ENCODE measurements at places on chromosomes 3 and 15.

- DNase-seq: no peak
These were observed 124.6 kb upstream of the SGO1 start for GRCh38 chr3:20310629-20311028.

GRCh38 chr3:48151058-48151806 lies 37.0 kb downstream of the CDC25A start:
- no peak for DNase-seq

DNA sequence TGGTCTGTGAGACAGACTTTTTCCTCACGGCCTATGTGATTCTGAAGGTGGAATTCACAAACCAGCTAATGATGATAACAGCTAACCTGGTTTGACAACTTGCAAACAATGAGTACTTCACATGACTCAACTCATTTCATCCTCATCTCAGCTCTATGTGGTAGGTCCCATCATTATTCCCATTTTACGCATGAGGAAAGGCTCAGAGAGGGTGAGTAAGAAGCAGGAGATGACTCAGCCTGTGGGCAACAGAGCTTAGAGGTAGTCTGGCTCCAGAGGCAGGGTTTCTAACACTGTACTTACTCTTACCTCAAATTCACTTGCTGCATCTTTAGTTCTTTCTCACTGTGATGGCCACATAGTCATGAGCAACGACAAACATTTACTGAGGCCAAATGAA lies 25.8 kb upstream of the PSMD6 start:
- DNase-seq: no peak

DNA sequence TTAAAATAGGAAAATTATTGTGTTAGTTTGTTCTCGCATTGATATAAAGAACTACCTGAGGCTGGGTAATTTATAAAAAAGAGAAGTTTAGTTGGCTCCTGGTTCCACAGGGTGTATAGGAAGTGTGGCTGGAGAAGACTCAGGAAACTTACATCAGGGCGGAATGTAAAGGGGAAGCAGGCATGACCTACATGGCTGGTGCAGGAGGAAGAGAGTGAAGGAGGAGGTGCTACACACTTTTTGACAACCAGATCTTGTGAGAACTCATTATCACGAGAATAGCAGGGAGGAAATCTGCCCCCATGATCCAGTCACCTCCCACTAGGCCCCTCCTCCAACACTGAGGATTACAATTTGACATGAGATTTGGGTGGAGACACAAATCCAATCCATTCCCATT lies 490.7 kb downstream of the RBMS3 start:
- no peak for DNase-seq

- no peak for DNase-seq
These were observed 7.3 kb downstream of the GRIP2 start for GRCh38 chr3:14532691-14533456.

DNA sequence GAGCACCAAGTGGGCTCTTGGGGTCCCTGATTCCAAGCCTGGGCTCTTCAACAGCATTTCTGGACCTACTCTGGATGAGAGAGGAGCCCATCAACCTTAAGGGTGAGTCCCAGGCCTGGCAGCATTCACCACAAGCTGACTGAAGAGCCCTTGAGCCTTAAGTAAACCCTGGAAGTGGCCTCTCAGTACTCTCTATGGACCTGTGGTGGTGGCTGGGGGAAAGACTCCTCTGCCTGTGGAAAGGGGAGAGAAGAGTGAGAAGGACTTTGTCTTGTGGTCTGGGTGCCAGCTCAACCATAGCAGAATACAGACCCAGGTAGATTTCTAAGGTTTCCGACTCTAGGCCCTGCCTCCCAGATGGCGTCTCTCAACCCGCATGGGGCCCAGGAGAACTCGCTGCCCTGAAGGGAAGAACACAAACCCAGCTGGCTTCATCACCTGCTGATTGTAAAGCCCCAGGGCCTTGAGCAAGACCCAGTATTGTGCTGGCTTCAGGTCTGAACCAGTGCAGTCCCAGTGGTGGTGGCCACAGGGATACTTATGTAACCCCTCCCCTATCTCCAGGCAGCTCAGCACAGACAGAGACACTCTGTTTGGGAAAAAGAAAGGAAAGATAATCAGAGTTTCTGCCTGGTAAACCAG lies 71.4 kb downstream of the TFDP2 start:
- DNase-seq: no peak

- DNase-seq: no peak
These were observed 39.9 kb upstream of the MB21D2 start for GRCh38 chr3:192957441-192958021.

- no peak for DNase-seq
These were observed 143.6 kb upstream of the SLITRK3 start for GRCh38 chr3:165339753-165340152.

GRCh38 chr15:92415639-92416297 lies 22.1 kb downstream of the ST8SIA2 start:
- no peak for DNase-seq

DNA sequence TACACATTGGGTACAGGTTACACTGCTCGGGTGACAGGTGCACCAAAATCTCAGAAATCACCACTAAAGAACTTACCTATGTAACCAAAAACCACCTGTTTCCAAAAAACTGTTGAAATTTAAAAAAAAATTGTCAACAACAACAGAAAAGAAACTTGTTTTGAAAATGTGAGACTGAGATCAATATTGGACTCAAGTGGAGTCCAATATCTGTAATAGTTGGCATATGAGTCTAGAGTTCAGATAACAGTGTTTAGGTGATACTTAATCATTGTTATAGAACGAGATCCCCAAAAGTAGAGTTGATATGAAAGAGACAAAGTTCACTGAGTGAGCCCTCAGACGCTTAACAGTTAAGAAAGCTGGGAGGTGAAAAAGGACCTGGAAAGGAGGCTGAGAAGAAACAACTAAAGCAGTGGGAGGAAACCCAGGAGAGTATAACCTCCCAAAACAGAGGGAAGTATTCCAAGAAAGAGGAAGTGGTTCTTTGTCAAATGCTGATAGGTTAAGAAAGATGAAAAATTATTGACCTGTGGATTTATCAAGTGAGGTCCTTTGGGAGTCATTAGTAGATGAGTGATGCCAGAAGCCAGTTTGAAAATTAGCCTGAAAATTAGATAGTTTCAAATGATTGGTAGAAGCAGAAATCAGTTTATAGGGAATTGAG lies 388.6 kb upstream of the DPH6 start:
- no peak for DNase-seq

GRCh38 chr3:111739311-111739911 lies 119.7 kb upstream of the PHLDB2 start:
- no peak for DNase-seq

DNA sequence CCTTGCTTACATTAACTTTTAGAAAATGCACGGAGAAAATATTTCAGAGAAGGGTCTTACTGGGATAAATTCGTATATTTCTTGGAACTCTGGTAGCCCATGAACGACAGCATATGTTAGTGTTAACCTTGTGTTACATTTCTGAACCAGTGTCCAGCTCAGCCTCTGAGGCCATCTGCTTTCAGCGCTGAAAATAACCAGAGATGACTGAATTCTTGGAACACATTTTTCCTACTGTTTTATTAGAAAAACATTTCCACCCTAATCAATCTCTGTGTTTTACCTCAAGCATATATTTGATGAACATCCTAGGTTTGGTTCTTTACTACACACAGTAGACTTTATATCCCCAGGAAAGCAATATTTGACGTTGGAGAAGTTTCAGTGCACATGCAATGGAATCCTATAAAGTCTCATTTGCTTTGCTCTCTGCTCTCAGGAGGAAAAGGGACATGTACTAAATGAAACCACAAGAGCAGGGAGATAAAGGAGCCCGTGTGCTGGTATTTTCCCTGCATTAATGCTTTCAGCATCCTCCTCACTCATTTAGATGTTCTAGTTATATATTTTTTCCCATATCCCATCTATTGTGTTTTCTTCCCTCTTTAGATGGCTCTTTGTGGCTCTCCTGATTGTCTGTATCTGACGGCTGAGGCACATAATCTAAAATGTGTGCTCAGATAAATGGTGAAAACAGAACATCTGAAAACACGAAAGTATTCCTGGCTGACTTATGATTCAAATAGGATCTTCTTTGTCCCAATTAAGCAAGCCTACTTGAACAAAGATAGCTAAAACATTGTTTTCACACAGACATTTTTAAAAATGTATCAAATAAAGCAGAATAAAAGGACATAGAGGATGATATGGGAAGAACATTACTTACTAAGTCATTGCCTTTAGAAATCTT lies 151.7 kb upstream of the KCNMB2 start:
- DNase-seq: no peak

DNA sequence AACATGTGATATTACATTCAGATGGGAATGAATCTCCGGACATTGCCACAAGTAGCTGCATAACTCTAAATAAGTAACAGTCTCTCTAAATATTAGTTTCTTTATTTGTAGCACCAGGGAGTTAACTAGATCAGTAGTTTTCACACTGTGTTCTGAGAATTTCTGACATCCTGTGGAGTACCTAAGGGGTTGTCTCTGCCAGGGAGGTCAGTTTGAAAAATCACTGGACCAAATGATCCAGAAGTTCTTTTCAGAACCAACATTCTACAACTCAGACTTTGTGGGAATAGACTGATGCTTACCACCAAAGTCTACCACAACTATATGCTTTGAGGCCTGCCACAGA lies 9.0 kb upstream of the ILDR1 start:
- DNase-seq: no peak

Data from cortex of kidney (tissue), 1 donor.